Epithelial cell of esophagus (primary cell): ENCODE measurements at places on chromosomes 4 and X.

DNA sequence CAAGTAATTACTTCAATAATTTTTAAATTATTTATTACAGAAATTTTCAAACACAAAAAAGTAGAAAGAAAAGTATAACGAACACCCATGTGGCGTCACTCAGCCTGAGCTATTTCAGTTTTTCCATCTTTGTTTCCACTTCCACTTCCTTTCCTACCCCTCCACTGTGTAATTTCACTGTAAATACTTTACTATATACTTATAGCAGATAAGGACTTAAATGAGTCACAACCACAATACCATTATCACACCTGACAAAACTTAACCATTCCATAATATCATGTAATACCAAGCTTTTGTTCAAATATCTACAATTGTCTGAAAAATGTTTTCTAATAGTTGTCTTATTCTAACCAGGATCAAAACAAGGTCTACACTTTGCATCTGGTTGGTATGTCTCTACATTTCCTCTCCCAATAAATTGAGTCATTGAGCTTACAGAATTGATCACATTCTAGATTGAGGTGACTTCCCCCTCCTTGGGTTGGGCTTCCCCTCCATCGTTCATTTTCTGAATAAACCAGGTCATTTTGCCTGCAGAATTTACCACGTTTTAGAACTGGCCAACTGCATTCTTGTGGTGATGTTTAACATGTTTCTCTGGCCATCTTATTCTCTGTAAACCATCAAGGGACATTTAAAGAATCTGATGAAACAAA, 48.7 kb downstream of the ATP10D start:
- no peak for DNase-seq

DNA sequence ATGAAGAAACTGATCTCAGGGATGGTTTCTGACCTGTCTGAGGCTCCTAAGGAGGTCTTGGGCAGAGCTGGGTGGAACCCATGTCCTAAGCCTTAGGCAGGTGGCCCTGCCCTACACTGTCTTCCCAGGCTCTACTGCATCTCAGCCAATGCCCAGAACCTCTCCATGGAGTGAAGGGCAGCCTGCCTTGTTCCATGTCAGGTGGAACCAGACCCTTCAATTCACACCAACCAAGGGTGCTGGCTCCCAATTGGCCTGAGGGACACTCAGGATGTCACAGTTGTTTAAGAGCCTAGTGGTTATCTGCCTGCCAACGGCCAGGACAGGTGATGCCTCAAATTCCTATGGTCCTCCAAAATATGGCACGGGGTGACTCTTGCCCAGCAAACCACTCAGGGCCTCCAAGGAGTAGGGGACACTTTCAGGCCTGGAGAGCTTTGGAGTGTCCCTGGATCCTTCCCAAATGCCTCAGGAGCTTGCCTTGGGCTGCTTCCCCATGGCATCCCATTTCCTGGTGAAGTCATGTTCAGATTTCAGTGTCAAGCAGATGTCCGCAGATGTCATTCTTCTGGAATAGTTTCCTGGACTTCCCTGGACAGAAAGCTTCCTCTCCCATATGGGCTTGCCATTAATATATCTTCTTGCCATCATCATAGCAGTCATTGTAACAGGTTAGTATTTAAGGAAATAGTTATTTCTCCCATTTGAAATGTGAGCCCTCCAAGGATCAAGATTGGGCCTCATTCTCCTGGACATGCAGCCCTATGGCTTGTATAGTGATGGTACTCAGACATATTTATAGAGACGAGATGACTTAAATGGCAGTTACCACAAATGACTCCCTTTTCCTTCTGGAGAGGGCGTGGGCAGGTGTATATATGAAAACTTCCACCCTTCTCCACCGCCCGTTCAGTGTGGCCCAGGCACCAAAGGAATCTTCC, 67.1 kb downstream of the MED28 start:
- no peak for DNase-seq

- no peak for DNase-seq
These were observed 5.4 kb upstream of the PHOX2B start for GRCh38 chr4:41753942-41754341.

- DNase-seq, result no peak
These were observed 74.0 kb upstream of the CENPE start for GRCh38 chr4:103272174-103272573.

DNA sequence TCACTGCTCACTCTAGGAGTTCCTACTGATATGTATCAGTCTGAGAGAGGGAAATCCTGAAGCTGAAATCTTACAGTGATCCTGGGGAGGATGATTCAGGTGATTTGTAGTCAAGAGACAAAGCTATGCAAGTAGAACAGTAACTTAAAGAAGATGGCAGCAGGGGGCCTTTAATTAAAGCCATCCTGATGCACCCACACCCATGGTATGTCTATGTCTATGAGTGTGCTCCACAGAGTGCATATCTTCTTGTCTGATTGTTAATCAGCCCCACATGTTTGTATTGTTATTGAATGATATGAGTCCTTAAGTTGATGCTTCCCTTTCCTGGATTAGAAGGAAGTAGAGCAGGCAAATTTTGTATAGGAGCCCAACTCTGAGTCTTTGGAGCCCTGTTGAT, 78.8 kb downstream of the NHS start:
- no peak for DNase-seq

DNA sequence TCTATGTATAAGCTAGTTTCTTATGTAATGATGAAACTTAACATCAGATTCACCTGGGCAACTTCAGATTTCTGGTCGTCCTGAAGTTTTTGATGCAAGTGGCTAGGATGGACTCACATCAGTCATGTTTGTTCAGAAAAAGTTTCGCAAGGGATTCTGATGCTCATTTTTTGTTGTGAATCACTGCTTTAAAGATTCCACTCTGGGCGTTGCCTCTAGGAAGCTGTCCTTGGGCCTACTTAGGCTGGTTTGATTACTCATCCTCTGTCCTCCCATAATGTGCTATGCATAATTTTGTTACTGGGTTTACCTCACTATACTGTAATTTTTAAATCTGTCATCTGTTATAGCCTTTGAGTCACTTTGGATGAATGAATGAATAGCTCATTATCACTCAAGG, 30.8 kb downstream of the HERC3 start:
- DNase-seq, result peak; percentile 99

DNA sequence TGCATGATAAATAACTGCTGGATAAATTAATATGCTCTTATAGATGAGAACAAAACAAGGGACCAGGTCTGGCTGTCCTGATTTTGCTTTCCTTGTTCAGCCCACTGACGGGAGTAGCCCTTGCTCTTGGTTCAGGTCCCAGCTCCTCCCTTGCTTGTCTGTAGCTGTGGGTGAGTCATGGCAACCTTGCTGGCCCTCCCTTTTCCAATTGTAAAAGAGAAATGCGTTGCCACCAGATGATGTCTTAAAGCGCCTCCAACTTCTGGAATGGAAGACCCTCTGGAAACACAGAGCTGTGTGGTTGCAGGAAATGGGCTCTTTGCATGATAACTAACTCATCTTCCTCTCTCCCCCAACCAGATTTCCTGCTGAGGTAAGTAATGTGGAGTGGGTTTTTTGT, 171.4 kb downstream of the AASDH start:
- DNase-seq, result peak; percentile 40

DNA sequence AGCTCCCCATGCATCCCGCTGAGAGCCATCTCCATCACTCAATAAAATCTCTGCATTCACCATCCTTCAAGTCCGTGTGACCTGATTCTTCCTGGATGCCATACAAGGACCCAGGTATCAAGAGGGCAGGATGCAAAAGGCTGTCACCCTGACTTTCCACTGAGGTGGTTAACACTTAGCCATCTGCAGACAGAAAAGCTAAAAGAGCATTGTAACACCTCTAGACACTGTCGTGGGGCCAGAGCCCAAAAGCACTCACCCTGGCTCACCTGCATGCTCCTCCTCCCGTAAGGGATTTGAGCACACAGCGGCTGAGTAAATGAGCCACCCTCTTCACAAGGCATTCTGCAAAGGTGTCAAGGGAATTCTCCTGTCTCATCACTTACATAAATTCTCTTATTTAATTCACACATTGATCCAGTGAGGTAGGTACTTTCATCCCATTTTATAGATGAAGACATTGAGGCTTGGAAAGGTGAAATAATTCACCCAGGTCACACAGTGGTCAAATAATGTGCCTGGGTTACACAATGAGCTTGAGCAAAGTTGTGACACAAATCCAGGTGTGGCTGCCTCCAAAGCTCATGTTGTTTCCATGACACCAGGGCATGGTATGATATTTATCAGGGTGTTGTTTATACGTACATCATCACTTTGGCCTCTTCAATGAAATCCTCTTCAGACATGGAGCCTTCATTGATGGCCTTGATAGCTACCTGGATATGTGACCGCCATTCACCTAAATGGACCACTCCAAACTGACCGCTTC, 48.0 kb downstream of the TXK start:
- peak; percentile 39 for DNase-seq

DNA sequence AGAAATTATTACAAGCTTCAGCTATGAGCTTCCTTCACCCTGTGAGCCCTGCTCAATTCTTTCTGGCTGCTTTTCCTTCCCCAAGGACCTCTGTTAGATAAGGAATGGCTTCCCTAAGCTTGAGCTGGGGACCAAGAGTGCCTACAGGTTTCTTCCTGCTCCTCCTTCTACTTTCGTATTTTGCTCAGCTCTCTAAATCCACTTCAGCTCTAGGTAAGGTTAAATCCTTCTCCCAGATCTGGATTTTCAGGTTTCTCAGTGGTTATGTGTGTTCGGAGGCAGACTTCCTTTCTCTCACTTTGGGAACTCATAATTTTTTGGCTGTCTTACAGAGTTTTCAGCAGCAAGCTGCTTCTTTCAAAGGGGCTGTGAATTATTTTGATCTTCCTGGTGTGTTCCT, 21.9 kb upstream of the ZDHHC15 start:
- DNase-seq, result no peak
